Activated CD8-positive, alpha-beta memory T cell treated with anti-CD3 and anti-CD28 coated beads, Interleukin-2, amount 10 ng/mL, durations not matched to agents 7 days and 5 days (primary cell): ENCODE measurements at places on chromosomes 13 and 19. TPM values are rescaled to one million over a fixed set of nuclear protein-coding genes. Genes with fewer than 3 reads are reported as not detected.
A peak's percentile ranks its signal among the peaks of the same experiment; 100 is the strongest.

The NLRP4 gene
- total RNA-seq, result not detected

The PALM gene
- not detected for total RNA-seq

The PTPRH gene
- not detected for total RNA-seq

The ATP4A gene
- not detected for total RNA-seq

The COX7A1 gene
- total RNA-seq, result not detected

The ZNF415 gene
- total RNA-seq, result 0.61 TPM

- H3K4me3 ChIP-seq, result no peak overlapping the region
- H3K27me3 ChIP-seq, result peaks cover 9% of the 10 kb centered on the region
- H3K27ac ChIP-seq, result no peak overlapping the region
- peak; percentile 37 for DNase-seq
- H3K36me3 ChIP-seq, result no peaks in the 10 kb centered on the region
Observed at GRCh38 chr19:14770944-14771839, 7.2 kb downstream of the ADGRE2 start.

DNA sequence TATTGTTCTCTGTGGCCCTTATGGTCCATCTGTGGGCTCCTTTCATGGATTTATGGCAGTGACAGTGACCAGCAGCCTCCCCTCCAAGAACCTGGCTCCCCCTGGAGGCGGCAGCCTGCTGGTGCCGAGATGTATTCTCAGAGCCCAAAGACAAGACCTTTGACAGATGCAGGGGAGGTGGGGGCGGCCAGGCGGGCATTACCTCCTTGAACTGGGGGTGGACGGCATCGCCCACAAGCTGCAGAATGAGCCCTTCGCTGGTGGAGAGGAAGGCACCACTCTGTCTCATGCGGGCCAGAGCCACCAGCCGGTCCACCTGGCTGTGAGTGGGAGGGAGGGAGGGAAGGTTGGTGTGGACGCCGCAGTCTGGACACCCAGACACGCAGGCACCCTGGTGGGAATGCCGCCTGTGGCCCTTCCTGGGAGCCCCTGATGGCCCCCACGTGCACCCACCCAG, 6.6 kb downstream of the ISOC2 start:
- DNase-seq, result peak; percentile 68
- peaks cover 22% of the 10 kb centered on the region for H3K27me3 ChIP-seq
- H3K4me1 ChIP-seq, result peaks cover 6% of the 10 kb centered on the region
- H3K27ac ChIP-seq, result no peak overlapping the region
- no peak overlapping the region for H3K4me3 ChIP-seq
- peaks cover 4% of the 10 kb centered on the region for H3K36me3 ChIP-seq

- no peaks in the 10 kb centered on the region for H3K27me3 ChIP-seq
Observed at GRCh38 chr13:102128216-102128810, 273.5 kb downstream of the FGF14 start.

DNA sequence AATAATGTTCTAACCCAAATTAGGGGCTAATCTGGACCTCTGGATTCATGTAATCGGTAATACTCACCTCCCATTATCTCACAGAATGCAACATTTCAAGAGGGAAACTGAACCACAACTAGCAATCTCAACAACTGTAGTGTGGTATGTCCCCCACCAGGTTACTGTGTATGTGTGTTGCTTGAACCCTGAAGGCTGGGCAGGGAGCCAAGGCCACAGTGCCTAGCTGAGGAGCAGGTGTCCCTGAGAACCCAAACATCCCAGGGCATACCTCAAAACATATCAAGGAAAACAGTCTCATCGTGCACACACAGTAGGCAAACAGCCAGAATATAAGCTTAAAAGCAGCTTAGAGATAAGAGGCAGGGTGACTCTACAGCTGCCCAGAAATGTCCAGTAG, 20.5 kb upstream of the NEK3 start:
- no peak overlapping the region for H3K27ac ChIP-seq
- DNase-seq, result no peak
- H3K4me1 ChIP-seq, result peaks cover 2% of the 10 kb centered on the region
- no peak overlapping the region for H3K4me3 ChIP-seq

- no peak overlapping the region for H3K4me3 ChIP-seq
- H3K27ac ChIP-seq, result peak overlapping the region; percentile 35
- no peaks in the 10 kb centered on the region for H3K27me3 ChIP-seq
- peaks cover 29% of the 10 kb centered on the region for H3K4me1 ChIP-seq
- H3K36me3 ChIP-seq, result peaks cover 40% of the 10 kb centered on the region
- no peak for DNase-seq
Observed at GRCh38 chr19:29612121-29612520, 6.0 kb downstream of the POP4 start.

DNA sequence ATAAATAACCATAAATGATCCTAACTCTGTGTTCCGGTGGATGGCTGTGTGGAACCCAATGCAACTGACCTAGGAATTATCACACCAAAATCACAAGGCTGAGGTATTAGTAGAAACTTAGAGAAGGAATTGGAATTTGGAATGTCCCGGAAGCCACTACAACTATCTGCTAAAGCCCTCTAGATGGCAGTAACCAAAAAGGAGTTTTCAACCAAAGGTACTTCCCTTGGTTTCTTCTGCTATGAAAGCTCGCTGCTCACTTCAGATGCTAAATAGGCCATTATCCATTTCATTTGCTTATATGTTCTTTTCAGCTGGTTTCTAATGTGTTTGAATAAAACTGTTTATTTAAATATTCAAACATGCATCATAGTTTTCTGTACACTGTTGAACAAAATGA, 1589.1 kb upstream of the SPRY2 start:
- no peak overlapping the region for H3K27ac ChIP-seq
- no peaks in the 10 kb centered on the region for H3K4me1 ChIP-seq
- H3K4me3 ChIP-seq, result no peak overlapping the region

DNA sequence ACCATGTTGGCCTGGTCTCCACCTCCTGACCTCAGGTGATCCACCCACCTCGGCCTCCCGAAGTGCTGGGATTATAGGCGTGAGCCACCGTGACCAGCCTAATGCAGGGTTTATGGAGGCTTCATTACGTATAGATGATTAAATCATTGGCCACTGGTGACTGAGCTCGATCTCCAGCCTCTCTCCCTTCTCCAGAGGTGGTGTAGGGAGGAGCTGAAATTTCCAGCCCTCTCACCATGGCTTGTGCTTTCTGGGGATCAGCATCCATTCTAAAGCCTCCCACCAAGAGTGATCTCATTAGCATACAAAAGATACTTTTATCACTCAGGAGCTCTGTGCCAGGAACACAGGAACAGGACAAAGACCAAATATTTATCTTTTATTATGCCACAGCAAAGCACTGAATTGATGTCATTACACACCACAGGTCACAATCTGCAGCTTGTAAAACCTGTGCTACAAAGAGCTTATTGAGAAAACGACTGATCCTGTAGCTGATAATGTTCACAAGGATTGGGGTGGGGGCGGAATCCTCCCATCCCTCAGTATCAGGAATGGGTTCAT, 32.4 kb downstream of the RHPN2 start:
- H3K4me1 ChIP-seq, result peaks cover 4% of the 10 kb centered on the region
- H3K4me3 ChIP-seq, result no peak overlapping the region
- no peak overlapping the region for H3K27ac ChIP-seq
- no peak for DNase-seq
- H3K36me3 ChIP-seq, result peaks cover 1% of the 10 kb centered on the region

DNA sequence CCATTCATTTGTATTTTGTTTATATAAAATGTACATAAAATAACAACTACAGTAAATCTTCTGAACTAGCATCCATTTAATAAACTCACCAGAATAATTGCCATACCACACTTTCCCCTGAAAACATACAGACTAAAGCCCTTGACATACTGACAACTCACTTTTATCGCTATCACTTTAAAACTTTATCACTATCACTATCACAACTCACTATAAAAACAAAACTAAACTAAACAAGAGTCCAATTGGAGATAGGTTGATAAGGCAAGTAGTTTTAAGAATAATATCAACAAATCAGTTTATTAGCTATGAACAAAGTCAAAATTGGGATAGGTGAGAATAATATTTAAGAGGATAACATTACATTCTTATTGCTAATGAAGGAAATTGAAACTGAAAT, 108.9 kb downstream of the SLITRK6 start:
- H3K4me1 ChIP-seq, result no peaks in the 10 kb centered on the region
- no peak for DNase-seq
- no peak overlapping the region for H3K27ac ChIP-seq
- no peaks in the 10 kb centered on the region for H3K36me3 ChIP-seq
- no peaks in the 10 kb centered on the region for H3K27me3 ChIP-seq

- DNase-seq, result no peak
- no peak overlapping the region for H3K27ac ChIP-seq
- no peaks in the 10 kb centered on the region for H3K27me3 ChIP-seq
- peaks cover 16% of the 10 kb centered on the region for H3K4me1 ChIP-seq
- peaks cover 1% of the 10 kb centered on the region for H3K36me3 ChIP-seq
Observed at GRCh38 chr13:51632591-51633362, 48.5 kb downstream of the WDFY2 start.

- DNase-seq, result no peak
- H3K4me1 ChIP-seq, result no peaks in the 10 kb centered on the region
- H3K4me3 ChIP-seq, result no peak overlapping the region
- H3K36me3 ChIP-seq, result no peaks in the 10 kb centered on the region
- no peak overlapping the region for H3K27ac ChIP-seq
Observed at GRCh38 chr13:101211261-101211660, 205.0 kb downstream of the NALCN start.

- DNase-seq, result no peak
- no peaks in the 10 kb centered on the region for H3K27me3 ChIP-seq
- H3K36me3 ChIP-seq, result no peaks in the 10 kb centered on the region
- H3K27ac ChIP-seq, result no peak overlapping the region
- H3K4me3 ChIP-seq, result no peak overlapping the region
Observed at GRCh38 chr13:50722440-50723125, 120.9 kb downstream of the DLEU7 start.

DNA sequence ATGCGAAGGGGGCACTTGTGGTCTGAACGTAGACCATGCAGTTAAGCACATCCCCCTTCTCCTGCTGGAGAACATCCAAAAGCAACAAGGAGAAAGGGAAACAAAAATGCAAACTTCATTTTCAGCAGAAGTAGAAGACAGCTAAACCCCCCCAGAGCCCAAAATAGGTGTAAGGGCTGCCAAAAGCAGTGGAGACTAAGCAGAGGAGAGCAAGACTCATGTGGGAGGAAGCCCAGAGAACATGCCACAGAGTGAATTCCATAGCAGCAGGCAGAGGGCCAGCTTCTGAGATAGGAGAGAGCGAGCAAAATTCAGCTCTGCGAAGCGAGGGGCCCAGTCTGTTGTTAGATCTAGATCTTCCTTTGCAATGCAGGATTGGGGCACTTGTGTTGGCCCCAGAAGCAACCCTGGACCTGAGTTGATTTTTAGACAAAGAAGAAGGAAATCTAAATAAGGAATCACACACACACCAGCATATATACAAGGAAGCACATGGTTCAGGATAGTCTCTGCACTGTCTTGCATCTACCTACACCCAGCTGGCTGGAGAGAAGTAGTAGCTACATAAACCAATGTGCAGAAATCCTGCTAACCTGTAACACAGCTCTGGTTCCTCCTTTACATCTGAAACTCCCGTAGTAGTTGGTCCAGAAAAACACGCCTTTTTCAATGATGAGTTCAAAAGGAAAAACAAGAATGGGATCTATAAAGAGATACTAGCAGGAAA, 199.6 kb downstream of the SPRY2 start:
- H3K4me3 ChIP-seq, result no peak overlapping the region
- no peaks in the 10 kb centered on the region for H3K27me3 ChIP-seq
- DNase-seq, result no peak

GRCh38 chr13:97884707-97885468, 68.6 kb upstream of the IPO5 start:
- H3K4me3 ChIP-seq, result no peak overlapping the region
- no peak for DNase-seq
- no peaks in the 10 kb centered on the region for H3K4me1 ChIP-seq
- H3K36me3 ChIP-seq, result no peaks in the 10 kb centered on the region
- H3K27ac ChIP-seq, result no peak overlapping the region

- no peaks in the 10 kb centered on the region for H3K4me1 ChIP-seq
- DNase-seq, result no peak
- peaks cover 10% of the 10 kb centered on the region for H3K27me3 ChIP-seq
- H3K4me3 ChIP-seq, result no peak overlapping the region
Observed at GRCh38 chr13:44627441-44627840, 51.3 kb upstream of the TSC22D1 start.

DNA sequence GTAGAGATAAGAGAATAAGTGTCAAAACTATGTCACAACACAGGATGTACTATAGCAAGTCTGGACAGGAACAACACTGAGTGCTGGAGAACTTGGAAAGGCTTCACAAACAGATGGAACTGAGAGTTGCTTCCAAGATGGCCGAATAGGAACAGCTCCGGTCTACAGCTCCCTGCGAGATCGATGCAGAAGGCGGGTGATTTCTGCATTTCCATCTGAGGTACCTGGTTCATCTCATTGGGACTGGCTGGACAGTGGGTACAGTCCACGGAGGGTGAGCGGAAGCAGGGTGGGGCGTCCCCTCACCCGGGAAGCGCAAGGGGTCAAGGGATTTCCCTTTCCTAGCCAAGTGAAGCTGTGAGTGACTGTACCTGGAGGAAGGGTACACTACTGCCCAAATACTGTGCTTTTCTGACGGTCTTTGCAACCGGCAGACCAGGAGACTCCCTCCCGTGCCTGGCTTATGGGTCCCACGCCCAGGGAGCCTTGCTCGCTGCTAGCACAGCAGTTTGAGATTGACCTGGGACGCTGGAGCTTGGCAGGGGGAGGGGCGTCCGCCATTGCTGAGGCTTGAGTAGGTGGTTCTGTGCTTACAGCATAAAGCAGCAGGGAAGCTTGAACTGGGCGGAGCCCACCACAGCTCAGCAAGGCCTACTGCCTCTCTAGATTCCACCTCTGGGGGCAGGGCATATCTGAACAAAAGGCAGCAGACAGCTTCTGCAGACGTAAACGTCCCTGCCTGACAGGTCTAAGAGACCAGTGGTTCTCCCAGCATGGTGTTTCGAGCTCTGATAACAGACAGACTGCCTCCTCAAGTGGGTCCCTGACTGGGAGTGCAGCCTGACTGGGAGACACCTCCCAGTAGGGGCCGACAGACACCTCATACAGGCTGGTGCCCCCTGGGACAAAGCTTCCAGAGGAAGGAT, 46.0 kb downstream of the USP12 start:
- H3K36me3 ChIP-seq, result peaks cover 72% of the 10 kb centered on the region
- H3K27ac ChIP-seq, result no peak overlapping the region
- no peak overlapping the region for H3K4me3 ChIP-seq
- peaks cover 62% of the 10 kb centered on the region for H3K4me1 ChIP-seq
- H3K27me3 ChIP-seq, result no peaks in the 10 kb centered on the region

- H3K36me3 ChIP-seq, result peaks cover 3% of the 10 kb centered on the region
- peaks cover 35% of the 10 kb centered on the region for H3K4me1 ChIP-seq
- peaks cover 3% of the 10 kb centered on the region for H3K27me3 ChIP-seq
- peak overlapping the region; percentile 91 for H3K27ac ChIP-seq
Observed at GRCh38 chr19:35462476-35462953, 14.5 kb downstream of the FFAR2 start.

DNA sequence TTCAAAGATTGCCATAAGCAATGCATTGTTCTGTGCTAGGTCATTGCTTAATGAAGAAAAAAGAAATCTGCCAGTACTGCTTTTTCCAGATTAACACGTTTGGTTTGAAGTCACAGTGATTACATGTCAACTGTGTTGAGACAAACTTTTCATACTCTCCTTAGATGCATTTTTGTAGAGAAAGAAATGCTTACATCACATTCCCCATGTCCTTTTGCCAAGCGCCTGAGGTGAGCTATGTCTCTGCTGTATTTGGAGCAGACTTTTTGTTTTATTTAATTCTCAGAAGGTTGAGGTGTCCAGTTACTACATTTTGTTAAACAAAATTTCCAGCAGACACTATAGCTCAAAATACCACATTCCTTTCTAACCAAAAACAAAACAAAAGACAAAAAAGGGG, 16.2 kb downstream of the LACC1 start:
- H3K27me3 ChIP-seq, result peaks cover 6% of the 10 kb centered on the region
- no peaks in the 10 kb centered on the region for H3K4me1 ChIP-seq
- no peak for DNase-seq
- H3K36me3 ChIP-seq, result peaks cover 2% of the 10 kb centered on the region
- H3K27ac ChIP-seq, result no peak overlapping the region
